ENCODE measurements at places on chromosomes 12 and 14.

DNA sequence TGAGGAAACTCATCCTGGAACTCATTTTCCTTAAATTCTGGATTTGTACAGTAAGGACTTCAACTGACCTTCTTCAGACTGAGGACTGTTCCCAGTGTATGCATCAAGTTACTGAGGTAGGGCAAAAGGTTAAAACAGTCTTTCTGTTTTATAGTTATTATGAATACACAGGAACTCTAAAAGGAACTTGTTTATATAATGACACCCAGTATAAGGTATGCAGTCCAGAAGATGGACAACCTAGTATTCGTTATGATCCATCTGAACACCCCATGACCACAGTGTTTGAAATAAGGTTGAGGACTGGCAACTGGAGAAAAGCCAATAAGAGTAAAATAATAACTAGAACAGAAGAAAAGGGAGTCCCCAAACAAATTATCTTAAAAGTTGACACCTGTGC lies 779.9 kb upstream of the TMEM132C start:
- no peak for DNase-seq

- no peak for DNase-seq
Measured at GRCh38 chr12:3045989-3046388, 31.2 kb upstream of the TSPAN9 start.

- no peak for DNase-seq
Measured at GRCh38 chr14:51442513-51443175, 202.6 kb downstream of the TMX1 start.

- no peak for DNase-seq
Measured at GRCh38 chr12:108338915-108339657, at the start of gene CMKLR1. Gene CMKLR1, minus strand, starts transcription at chr12:108339311. Its CDS starts 45,720 bp downstream, at chr12:108293591.

GRCh38 chr12:9756706-9757105 lies 4.0 kb downstream of the CD69 start:
- no peak for DNase-seq

GRCh38 chr12:48925304-48926011 lies at the start of gene FKBP11:
Gene FKBP11, minus strand, starts transcription at chr12:48925492. Its CDS starts 64 bp downstream, at chr12:48925428.
- no peak for DNase-seq

DNA sequence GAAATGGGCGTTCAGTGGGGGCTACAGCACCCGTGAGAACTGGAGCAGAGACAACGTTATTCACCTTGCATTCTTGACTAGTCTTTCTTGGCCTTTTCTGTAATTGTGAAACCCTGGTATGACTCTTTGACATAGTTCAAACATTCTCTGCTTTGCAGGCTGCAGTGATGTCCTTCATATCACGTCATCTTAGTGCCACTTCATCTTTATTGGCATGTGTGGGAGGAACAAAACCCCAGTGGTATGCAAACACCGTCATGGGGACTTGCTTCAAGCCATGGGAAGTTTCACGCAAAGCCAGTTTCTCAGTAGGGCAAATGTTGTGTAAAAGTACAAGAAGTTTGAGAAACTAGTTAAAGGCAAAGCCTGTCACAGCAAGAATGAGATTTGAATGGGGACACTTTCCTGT lies 20.2 kb upstream of the DUSP16 start:
- DNase-seq = no peak

DNA sequence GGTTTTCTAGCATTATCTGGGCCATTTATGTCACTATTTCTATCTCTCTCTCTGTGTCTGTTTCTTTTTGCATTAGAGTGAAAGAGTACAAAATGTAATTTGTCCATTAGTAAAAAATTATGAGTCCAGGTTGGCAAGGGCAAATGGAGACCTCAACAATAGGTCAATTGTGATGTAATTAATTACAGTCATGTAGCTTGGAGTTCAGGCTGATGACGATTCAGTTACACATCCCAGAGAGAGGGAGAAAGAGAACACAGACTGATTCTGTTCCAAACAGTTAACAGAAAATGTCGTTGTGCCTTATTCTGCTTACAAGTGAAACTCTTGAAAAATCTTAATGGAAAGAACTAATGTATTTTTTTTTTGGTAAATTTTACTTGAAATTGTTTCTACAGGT lies 83.3 kb downstream of the ATXN7L3B start:
- peak; percentile 18 for DNase-seq

DNA sequence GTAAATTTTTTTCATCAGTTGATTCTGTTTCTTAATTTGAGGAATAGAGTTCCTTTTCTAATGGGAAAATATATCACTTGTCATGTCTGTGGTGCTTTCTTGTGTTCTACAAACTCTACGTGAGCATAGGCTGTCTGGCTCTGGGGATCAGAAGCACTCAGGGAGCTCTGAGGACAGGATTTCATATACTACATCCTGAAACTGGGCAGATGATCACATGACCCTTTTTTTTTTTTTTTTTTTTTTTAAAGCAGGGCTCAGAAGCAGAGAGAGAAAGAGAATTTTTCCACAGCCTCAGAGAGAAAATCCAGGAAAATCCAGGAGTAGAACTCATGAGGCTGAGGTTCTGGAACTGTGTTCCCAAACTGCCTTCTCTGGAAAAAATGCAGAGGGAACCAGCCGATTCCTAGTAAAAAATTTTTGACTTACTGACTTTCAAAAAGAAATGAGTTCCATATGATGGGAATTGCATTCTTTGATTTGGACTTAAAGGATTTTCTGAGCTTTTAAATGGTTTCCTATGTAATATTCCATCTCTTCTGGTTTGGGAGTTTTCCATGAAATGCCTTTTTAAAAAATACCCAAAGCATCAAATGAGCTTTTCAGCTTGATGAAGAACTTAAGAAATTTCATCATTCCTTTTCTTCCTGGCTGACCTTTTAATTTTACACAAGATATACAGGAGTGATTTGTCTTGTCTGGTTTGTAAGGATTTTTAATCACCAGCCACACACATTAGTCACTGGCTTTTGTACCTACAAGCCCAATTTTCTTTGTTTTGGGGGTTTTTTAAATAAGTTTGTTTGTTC lies 183.1 kb upstream of the HIF1A start:
- no peak for DNase-seq

DNA sequence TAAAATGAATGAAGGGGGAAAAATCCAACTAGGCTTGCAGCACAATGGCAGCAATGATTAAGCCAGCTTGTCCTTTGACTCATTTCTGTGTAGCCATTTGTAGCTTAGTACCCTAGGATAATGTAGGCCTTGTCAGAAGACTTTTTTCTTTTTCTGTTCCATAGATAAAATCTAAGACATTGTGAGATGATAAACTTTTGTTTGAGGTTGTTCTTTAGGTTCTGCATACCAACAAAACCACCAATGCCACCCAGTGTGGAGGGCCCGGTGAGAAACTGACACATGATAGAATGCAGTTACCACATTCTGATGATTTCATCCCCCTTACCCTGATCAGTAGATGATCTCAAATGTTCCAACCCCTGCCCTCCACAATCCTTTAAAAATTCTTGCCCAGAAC lies 6.6 kb upstream of the KLRD1 start:
- DNase-seq = no peak
